ENCODE measurements at places on chromosomes 11 and 22. TPM values are rescaled to one million over a fixed set of nuclear protein-coding genes. Genes with fewer than 3 reads are reported as not detected.

DNA sequence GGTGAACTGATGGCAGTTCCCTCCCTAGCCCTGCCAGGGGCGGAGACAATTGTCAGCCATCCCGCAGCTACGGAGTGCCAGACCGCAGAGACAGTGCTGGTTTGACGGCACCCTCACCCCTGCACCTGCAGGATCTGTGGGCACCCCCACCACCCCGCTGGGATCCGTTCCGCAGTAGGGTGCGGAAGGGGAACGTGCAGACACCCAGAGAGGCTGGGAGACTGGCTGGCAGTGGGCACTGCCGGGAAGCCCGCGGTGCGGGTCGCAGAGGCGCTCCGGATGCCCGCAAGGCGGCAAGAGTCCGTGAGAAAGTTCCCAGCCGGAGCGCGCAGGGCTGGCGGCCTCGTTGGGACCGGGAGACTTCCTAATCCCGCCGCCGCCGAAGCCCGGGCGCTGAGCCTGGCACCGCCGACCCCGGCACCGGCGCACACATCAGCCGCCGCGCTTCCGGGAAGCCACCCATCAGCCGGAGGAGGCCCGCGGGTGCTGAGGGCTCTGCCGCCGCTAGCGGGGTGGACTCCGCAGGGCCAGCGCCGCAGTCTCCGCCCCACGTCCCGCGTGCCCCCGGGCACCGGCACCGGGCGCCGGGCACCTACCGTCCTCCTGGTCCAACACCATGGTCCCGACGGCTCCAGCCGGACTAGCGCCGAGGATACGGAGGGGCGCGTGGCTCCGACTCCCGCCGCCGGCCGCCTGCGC, 4.3 kb upstream of the LMO1 start:
- no peak for DNase-seq

DNA sequence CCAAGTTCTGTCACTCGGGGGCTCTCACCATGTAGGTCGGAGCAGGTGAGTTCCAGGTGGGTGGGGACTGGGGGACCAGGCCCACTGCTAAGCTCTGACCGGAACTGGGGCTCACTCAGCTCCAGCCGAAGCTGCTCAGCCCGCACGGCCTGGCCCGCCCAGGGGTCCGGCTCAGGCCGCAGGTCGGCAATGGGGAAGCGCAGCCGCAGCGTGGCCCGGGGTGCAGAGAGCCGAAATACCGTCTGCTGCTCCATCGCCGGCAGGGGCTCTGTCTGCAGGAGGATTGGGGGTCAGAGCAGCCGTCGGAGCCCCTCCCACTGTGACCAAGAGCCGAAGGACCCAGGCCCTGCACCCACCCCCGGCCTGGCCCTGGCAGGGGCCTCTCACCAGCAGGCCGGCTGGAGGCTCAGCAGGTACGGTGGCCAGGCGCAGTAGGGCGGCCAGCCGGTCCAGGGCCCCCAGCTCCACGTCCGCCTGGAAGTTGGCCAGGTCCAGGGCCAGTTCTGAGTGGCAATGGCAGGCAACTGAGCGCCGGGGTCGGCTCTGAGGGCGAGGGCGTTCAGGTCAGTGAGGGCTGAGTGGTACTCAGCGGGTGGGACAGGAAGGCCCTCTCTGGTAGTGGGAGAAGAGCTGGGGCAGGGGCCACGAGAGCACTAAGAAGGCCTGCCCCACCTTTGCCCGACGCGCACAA, 7.2 kb downstream of the ATG2A start:
- DNase-seq = no peak

GRCh38 chr11:96523656-96524055, 133.8 kb downstream of the JRKL start:
- DNase-seq = peak; percentile 63

DNA sequence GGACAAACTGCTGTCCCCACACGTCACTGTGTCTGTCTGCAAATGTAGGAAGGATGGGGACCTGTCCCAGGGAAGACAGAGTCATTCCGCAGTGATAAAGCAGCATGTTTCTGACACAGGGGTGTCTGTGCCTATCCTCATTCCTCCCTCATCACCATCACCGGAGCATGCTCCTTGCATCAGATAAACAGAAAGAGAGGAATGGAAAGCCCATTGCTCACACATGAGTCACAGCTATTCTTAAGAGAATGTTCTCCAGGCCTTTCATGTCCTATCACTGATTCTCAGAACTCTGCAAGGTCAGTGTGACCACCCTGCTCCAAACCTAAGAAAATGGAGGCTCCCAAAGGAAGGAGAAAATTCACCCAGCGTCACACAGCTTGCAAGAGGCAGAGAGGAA, 38.9 kb downstream of the ZNF195 start:
- DNase-seq = no peak

Gene SOX6
- 17.9 TPM for polyA plus RNA-seq

Gene HOATZ
- 0.07 TPM for polyA plus RNA-seq

Gene CST6
- polyA plus RNA-seq = not detected
